ENCODE measurements at places on chromosomes 7 and 10. TPM values are rescaled to one million over a fixed set of nuclear protein-coding genes. Genes with fewer than 3 reads are reported as not detected.

DNA sequence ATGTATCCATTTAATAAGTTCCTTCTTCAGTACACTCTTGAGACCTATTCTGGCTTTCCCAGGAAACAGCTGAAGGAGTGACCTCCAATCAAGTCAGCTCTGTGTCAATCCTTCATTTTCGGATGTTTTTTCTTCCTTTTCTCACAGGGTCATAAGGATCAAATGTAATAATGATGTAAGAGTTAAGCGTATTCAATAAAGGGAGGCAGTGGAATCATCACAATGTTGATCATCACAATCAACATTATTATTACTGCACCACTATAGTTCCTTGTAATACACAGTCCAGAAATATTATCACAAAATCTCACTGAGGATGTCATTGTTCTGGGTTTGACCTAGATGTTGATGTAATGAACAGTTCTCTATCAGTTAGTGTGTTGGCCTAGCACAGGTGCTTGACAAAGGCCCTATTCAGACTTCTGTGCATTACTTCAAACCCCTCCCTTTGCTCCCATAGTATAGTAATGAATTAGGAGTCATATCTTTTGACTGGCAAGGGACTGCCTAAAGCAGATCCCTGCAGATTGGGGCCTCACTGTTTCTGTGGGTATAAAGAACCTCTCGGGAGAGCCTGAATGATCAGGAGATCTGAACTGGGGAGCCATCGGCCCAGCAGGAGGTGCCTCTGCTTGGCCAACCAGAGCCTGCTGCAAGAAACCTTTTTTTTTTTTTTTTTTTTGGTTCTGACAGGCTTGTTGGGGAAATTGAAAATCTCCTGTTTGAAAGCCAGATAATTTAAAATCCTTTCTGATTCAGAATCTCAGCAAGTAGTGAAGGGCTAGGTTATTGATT, 100.6 kb downstream of the KAT6B start:
- DNase-seq = no peak

DNA sequence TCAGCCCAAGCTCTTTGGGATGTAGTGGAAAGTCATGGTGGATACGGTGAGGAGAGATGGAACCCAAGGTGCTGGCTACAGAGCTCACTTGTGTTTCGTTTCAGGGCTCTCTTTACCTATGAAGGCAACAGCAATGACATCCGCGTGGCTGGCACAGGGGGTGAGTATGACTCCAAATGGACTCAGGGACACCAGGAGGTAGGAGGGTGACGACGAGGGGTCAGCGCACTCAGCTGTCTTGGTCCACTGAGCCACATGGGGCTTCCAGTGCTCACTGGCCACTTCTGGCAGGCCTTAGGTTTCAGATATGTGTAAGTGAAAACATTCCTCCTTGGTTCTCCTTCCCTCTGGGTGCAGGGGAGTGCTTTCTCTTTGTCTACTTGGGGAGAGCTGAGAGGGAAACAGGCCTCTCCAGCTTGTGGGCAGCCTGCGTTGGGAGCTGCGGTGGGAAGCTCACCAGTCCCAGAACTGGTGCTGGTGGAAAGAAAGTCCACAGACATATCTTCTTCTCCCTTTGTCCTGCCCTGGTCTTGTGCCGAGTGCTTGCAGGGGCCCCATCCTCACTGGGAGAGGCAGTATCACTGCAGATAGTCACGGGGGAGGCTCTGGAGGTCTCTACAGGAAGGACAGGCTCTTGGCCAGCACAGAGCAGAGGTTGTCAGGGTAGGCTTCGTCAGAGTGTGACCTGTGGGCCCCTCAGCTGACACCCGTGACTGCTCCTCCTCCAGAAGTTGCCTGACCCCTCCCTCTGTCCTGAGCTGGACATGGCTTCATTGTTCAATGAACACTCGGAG, 5.8 kb downstream of the DBNL start:
- DNase-seq = no peak

DNA sequence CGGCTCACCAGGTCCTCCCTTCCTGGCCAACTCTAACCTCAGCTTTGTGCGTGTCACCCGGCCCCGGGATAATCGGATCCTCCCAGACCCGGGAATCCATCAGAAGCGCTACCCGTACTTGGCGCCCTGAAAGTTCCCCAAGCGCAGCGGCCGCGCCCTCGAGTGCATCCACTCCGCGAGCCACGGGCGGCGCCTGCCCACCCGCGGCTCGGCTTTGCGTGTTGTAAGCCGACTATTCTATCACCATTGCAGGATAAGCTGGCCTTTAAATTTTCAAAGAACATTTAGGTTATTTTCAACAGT, 35.7 kb upstream of the EBLN1 start:
- peak; percentile 29 for DNase-seq

DNA sequence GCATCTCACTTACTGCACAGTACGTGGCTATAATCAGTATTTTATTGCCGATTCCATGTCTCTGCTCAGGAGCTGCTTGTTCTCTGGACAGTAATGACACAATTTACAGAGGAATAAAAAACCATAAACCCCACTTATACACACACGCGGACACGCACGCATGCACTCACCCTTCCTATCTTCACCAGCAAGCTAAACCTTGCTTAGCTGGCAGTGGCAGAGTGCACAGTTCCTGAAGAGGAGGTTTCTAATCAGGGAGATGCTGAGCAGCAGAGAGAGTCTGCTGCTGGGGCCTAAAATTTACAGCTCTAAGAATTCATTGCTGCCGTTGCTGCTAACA, 66.3 kb downstream of the SND1 start:
- DNase-seq = no peak

GRCh38 chr7:131110297-131111080, 217.2 kb upstream of the MKLN1 start:
- peak; percentile 13 for DNase-seq

DNA sequence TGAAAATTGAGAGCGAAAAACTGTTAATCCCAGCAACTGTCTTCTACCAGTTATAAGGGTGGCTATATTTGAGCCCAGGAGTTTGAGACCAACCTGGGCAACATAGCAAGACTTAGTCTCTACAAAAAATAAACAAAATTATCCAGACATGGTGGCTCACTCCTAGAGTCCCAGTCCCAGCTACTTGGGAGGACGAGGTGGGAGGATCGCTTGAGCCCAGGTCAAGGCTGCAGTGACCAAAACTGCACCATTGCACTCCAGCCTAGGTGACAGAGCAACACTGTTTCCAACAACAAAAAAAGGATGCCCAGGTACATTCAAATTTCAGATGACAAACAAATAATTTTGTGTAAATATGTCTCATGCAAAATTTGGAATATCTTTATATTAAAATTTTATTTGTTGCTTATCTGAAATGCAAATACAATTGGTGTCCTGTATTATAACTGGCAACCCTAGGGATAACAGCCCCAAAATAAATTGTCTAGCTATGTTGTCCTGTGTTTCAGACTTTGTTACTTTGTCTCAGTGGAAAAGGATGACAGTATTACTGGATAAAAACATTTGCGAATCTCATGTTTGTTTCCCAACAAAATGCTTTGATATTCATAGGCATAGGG, 26.7 kb downstream of the FAM171A1 start:
- no peak for DNase-seq

- DNase-seq = no peak
Measured at GRCh38 chr7:15821484-15822427, 135.3 kb upstream of the MEOX2 start.

DNA sequence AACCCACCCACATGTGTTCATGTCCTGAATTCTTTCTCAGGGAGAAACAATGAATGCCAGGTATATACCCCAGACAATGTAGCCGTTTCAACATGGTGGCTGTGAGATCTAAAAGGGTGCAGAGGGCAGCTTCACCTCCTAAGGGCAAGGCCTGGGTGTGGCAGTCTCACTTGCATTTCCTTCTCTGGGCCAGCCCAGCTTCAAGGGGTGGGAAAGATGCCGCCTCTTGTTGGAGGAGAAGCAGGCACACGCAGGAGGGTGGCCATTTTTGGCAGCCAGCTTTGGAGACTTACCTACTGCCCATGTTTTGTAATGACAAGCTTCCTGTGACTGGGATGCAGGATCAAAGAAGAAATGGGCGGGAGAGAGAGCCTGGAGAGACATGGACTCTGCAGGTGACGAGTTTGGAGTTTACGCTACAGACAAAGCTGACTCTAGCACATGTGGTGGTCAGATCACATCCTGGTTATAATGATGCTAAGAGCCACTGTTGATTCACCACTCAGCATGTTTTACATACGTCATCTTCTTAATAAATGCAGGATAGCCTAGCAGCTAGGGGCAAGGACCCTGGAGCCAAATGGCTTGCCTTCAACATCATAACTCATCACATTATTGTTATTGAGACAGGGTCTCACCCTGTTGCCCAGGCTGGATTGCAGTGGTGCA, 116.6 kb downstream of the ANLN start:
- DNase-seq = no peak

GRCh38 chr10:7928536-7928935, 110.2 kb downstream of the TAF3 start:
- DNase-seq = no peak

C7orf33 gene
- not detected for total RNA-seq

DNA sequence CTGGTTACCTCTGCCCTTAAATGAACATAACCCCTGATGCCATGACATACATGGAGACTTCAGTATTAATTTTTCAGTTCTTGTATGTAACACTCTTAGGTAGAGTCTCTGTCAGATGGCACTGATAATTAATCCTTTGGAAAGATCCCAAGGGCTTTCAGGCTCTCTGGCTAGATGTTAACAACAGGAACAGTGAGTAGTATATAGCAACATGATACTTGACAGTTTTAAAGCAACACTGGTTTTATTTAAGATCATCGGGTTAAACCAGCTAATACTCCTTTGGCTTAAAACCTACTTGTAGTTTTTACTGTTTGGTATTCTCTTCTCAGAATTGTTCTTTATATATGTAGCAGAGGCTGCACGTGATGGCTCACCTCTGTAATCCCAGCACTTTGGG, 27.3 kb downstream of the AHCYL2 start:
- DNase-seq = no peak

GRCh38 chr7:121761399-121761798, 111.6 kb upstream of the PTPRZ1 start:
- DNase-seq = no peak

HYAL4 gene
- total RNA-seq = 1.8 TPM

GRCh38 chr10:1148855-1149605, 92.8 kb downstream of the WDR37 start:
- DNase-seq = no peak

DNA sequence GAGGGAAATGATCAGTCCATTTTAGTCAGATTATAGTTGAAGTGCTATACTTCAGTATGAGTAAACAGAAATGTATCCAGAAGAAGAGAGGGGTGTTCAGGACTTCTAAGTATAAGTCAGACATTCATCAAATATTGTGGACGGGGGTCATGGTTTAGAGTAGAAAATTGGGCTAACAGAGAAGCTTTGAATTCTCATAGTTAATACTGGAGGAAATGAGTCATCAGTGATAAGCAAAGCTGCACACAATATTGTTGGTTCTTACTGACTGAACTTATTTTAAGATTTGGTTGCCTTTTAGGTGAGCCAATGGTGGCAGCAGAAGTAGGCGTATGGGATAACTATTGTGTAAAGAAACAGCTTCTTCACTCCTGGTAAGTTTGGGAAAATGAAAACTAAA, 1.7 kb upstream of the SUMF2 start:
- DNase-seq = no peak

- DNase-seq = no peak
Measured at GRCh38 chr7:143354965-143355364, 7.5 kb downstream of the FAM131B start.

GRCh38 chr10:93859049-93859655, 34.6 kb upstream of the SLC35G1 start:
- DNase-seq = no peak

DNA sequence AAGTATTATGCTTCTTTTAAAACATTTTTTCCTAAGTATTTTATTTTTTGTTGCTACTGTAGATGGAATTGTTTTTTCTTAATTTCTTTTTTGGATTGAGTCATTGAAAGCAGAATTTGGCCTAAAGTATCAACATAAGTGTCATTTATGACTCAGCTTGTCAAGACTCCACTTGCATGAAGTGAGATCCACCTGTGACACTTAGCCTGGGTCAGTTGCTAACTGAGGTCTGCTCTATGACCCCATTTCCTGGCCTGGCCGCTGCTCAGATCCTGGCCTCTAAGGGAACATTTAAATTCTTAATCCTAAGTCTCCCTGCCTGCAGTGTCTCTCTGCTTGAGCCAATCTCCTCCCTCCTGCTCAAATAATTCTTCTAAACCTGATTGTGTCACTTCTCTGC, 35.5 kb downstream of the TMEM270 start:
- DNase-seq = no peak

CYP3A7 gene
- not detected for total RNA-seq

SCIN gene
- total RNA-seq = 0.10 TPM

- DNase-seq = no peak
Measured at GRCh38 chr10:77189075-77189474, 448.5 kb downstream of the KCNMA1 start.

- DNase-seq = no peak
Measured at GRCh38 chr10:133353202-133353959, 4.4 kb downstream of the FUOM start.

GRCh38 chr7:120805636-120806388, 52.1 kb downstream of the TSPAN12 start:
- DNase-seq = peak; percentile 66

AQP1 gene
- total RNA-seq = 0.60 TPM

- DNase-seq = no peak
Measured at GRCh38 chr7:46549347-46549746, 628.3 kb upstream of the IGFBP3 start.

CLCN1 gene
- total RNA-seq = 0.09 TPM

- no peak for DNase-seq
Measured at GRCh38 chr7:29987811-29988317, 1.7 kb downstream of the SCRN1 start.
